ENCODE measurements at places on chromosomes 7 and 10. TPM values are rescaled to one million over a fixed set of nuclear protein-coding genes. Genes with fewer than 3 reads are reported as not detected.
A peak's percentile ranks its signal among the peaks of the same experiment; 100 is the strongest.

The ELFN1 gene
- total RNA-seq = 0.11 TPM

- H3K36me3 ChIP-seq = peaks cover 14% of the 10 kb centered on the region
- H3K27ac ChIP-seq = no peak overlapping the region
- no peaks in the 10 kb centered on the region for H3K27me3 ChIP-seq
- DNase-seq = no peak
- H3K4me3 ChIP-seq = no peak overlapping the region
Measured at GRCh38 chr7:9231630-9232121, 798.3 kb downstream of the NXPH1 start.

GRCh38 chr10:113455947-113456346, 96.9 kb upstream of the HABP2 start:
- no peak overlapping the region for H3K4me3 ChIP-seq
- H3K27me3 ChIP-seq = peaks cover 13% of the 10 kb centered on the region
- H3K27ac ChIP-seq = no peak overlapping the region
- no peak for DNase-seq
- no peaks in the 10 kb centered on the region for H3K36me3 ChIP-seq

- H3K27me3 ChIP-seq = peaks cover 30% of the 10 kb centered on the region
- no peak overlapping the region for H3K27ac ChIP-seq
- H3K36me3 ChIP-seq = no peaks in the 10 kb centered on the region
Measured at GRCh38 chr7:33079096-33079495, 16.5 kb upstream of the NT5C3A start.

The HOXA1 gene
- 0.78 TPM for total RNA-seq

DNA sequence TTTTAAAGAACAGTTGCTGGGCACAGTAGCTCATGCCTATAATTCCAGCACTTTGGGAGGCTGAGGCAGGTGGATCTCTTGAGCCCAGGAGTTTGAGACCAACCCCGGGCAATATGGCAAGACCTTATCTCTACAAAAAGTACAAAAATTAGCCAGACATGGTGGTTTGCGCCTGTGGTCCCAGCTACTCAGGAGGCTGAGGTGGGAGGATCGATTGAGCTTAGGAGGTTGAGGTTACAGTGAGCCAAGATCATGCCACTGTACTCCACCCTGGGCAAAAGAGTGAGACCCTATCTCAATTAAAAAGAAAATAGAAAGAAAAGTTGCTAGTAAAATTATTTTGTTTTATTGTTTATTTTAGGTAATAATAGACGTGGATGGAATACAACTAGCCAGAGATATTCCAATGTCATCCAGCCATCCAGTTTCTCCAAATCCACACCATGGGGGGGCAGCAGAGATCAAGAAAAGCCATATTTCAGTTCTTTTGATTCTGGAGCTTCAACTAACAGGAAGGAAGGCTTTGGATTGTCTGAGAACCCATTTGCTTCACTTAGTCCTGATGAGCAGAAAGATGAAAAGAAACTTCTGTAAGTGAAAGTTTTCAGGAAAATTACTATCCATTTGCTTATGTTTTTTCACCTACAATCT, 3.0 kb downstream of the NUP42 start:
- H3K36me3 ChIP-seq = no peaks in the 10 kb centered on the region
- peaks cover 27% of the 10 kb centered on the region for H3K4me1 ChIP-seq
- H3K4me3 ChIP-seq = no peak overlapping the region
- no peaks in the 10 kb centered on the region for H3K27me3 ChIP-seq
- H3K27ac ChIP-seq = peak overlapping the region; percentile 97
- DNase-seq = no peak

The SYPL1 gene
- 11.7 TPM for total RNA-seq

- peak overlapping the region; percentile 87 for H3K4me3 ChIP-seq
- peaks cover 36% of the 10 kb centered on the region for H3K4me1 ChIP-seq
- no peaks in the 10 kb centered on the region for H3K36me3 ChIP-seq
- H3K27ac ChIP-seq = peak overlapping the region; percentile 67
- H3K27me3 ChIP-seq = no peaks in the 10 kb centered on the region
Measured at GRCh38 chr10:132539431-132539839, 1.8 kb downstream of the INPP5A start.

The GJC3 gene
- not detected for total RNA-seq

The METTL27 gene
- not detected for total RNA-seq

GRCh38 chr7:55432939-55433784, 68.0 kb downstream of the LANCL2 start:
- peak overlapping the region; percentile 61 for H3K4me3 ChIP-seq
- H3K27ac ChIP-seq = peak overlapping the region; percentile 50
- H3K27me3 ChIP-seq = no peaks in the 10 kb centered on the region

DNA sequence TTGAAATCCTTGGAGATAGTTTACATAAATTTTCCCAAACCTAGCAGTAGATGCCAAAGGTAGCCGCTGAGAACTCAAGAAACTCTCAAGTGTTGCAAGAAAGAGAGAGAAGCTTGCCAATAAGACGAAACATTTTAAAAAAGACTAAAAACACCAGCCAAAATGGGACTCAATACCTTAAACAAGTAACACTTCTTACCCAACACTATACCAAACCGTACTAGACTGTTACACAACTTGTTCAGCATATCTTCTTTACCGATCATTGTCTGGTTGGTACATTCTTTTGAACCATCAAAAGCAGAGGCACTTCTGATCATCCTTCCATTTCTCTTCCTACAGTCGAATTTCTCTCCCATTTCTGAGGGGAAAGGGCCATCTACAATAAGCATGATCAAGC, 4.8 kb upstream of the PTPN12 start:
- no peaks in the 10 kb centered on the region for H3K36me3 ChIP-seq
- peaks cover 12% of the 10 kb centered on the region for H3K4me1 ChIP-seq
- no peak overlapping the region for H3K4me3 ChIP-seq
- no peak for DNase-seq
- no peak overlapping the region for H3K27ac ChIP-seq
- no peaks in the 10 kb centered on the region for H3K27me3 ChIP-seq

DNA sequence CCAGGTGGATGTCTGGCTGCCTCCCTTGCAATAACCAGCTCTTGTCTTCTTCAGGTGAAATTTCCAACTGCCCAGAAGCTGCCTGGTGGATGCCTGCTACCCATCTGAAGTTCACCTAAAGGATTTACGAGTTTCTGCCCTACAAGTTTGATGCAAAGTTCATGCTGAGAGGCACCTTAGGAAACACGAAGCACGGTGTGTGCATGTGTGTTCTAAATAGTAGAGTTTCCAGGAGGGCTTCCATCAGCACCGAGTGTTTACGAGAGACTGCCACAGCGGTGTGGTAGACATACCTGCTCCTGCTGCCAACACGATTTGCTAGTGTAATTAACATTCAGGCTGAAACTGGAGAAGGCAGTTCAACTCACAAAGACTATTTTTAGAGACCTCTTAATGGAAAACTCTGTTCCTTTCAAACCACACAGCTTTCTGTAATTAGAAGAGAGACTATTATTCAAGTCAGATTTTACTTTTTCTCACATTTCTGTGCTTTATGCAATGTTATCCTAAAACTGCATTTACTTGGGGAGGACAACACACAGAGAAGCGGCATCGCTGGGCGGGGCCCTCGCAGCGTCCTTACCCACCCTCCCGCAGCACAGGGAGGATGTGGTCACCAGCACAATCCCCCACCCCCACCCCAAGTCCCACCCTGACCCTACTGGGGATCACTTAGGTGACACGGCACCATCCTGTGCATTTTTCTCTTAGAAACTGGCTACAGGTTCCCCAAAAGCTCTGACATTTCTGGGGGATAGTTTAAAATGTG, 15.5 kb upstream of the CPXM2 start:
- H3K4me3 ChIP-seq = peak overlapping the region; percentile 34
- no peaks in the 10 kb centered on the region for H3K36me3 ChIP-seq
- H3K27ac ChIP-seq = no peak overlapping the region
- no peak for DNase-seq
- H3K4me1 ChIP-seq = peaks cover 50% of the 10 kb centered on the region
- no peaks in the 10 kb centered on the region for H3K27me3 ChIP-seq

DNA sequence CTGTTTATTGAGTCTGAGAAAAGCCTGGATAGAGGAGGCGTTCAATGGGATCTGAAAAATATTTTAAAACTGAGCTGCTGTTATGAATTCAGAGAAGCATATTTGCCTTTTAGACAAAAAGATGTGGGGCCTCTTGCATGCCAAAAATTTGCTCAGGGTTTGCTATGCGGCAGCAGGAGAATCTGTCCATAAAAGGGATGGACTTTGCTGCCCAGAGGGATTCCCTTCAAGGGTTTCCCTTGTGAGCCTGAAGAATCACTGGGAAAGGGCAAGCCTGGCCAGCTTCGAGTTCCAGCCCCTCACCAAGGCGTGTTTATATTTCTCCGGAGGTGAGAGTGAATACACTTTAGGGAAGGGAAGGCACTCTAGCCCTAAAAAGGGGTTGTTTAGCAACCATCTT, 55.5 kb upstream of the CALD1 start:
- H3K4me3 ChIP-seq = no peak overlapping the region
- no peak overlapping the region for H3K27ac ChIP-seq
- DNase-seq = no peak
- H3K4me1 ChIP-seq = no peaks in the 10 kb centered on the region

DNA sequence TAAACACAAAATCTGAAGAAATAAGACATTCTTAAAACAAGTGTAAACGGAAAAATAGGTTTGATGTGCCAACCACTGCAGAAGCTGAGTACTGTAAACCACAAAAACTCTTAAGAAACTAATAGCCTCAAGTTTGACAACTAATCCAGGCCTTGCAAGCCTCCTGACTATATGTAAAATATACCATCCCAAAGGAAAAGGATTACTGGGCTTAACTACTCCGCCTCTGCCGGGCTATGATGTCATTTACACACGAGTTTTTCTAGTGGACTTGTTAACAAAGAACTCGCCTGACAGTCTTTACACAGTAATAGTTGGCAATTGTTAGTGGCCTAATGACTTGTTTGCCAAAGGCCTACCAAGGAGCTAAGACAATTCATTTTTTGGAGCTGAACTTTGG, 2.1 kb downstream of the KIF5B start:
- H3K27ac ChIP-seq = peak overlapping the region; percentile 93
- no peak for DNase-seq
- H3K36me3 ChIP-seq = peaks cover 7% of the 10 kb centered on the region
- H3K4me1 ChIP-seq = peaks cover 42% of the 10 kb centered on the region

The AQP1 gene
- 0.14 TPM for total RNA-seq

DNA sequence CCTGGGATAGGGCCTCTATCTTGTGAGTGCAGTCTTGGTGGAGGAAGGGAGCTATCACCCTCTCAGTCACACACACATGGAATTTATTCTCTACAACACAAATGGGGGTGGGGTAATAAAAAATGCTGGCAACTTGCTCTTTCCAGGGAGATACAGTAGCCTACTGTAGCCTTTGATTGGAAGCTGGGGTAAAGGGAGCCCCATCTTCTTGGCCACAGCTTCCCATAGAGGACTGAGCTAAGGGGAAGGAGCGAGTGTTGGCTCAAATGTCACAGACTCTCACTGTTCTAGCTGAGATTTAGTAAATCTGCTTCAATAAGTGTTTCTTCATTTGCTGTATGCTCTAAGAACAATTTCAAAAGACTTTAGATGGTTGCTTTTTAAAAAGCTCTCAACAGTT, 222.2 kb upstream of the CXCL12 start:
- H3K27ac ChIP-seq = no peak overlapping the region
- DNase-seq = no peak
- H3K36me3 ChIP-seq = no peaks in the 10 kb centered on the region
- H3K4me1 ChIP-seq = no peaks in the 10 kb centered on the region

DNA sequence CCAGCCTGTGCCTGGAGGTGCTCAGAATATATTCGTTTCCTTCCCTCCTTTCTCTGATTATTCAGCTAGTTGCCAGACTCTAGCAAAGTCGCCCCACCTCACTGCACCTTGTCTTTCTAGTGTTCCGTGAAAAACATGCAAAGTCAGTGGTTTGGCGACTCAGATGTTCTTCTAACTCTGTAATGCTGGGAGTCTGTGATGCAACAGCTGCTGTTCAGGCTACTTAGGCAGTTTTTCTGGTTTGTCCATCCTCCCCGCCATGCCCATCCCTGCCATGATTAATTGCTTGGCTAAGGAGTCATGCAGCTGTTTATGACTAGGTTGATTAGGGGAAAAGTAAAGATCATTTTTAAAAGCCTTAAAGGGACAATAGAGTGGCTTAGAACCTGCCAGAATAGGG, 99.4 kb downstream of the MTPN start:
- H3K27me3 ChIP-seq = peaks cover 18% of the 10 kb centered on the region
- no peak for DNase-seq
- H3K36me3 ChIP-seq = no peaks in the 10 kb centered on the region
- no peaks in the 10 kb centered on the region for H3K4me1 ChIP-seq
- H3K27ac ChIP-seq = no peak overlapping the region

DNA sequence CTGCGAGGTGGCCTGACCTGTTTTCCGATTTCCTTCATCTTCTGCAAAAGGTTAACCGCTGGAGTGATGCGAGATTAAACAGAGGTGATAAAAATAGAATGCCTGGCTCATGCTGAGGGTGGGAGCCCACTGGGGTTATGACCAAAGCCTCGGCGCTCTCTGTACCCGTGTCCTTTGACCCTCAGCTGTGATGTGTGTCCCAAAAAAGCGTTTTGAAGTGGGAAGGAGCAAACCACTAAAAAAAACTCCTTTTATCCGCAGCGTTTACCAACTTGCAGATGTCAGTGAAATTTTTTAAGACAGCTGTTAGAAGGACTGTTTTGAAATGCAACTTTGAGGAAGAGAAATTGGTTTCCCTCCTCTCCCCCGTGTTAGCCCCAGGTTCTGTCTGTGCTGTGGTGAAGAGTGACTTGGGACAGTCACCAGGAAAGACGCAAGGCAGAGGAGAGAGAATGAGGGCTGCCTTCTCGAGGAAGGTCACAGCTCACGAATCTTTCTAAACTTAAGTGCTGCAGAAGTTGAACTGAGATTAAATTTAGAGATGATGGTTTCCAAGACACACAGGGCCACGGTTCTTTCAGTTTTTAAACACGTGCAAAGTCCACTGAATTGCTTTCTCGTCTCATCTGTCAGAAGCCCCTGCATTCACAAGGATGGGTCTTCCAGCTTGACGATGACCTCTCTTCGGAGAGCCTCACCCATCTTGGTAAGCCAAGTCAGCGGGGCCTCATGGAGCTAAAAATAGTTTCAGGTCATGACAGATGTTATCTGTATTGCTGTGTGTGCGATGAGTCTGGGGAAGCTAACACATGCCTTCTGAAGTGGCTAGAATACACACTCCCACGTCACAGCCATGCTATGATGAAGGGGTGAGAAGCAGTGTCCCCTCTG, 27.6 kb downstream of the AMZ1 start:
- peaks cover 51% of the 10 kb centered on the region for H3K27me3 ChIP-seq
- H3K4me1 ChIP-seq = peaks cover 27% of the 10 kb centered on the region
- H3K27ac ChIP-seq = no peak overlapping the region

DNA sequence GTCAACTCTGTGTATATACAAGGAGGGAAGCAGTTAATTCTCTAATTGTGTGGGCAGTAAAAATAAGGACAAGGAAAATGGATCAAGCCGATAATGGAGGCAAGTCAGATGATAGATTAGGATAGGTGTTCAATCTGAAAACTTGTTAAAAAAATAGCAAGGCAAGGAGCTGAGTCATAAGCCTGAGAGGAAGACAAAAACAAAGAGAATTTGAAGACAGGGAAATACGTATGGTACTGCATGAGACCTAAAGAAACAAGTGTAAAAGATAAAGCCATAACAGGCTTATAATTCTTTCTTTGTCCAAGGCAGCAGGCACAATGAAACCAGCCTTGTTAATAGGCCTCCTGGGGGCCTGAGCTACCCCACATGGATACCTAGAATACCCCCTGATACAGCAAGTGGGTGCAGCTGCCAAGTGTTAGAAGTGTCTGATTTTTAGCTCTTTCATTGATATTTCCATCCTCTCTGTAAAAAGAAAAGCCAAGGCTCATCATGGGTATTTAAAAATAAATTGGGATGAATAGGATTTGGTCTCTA, 1570.6 kb upstream of the LRRTM3 start:
- H3K36me3 ChIP-seq = peaks cover 4% of the 10 kb centered on the region
- H3K27me3 ChIP-seq = no peaks in the 10 kb centered on the region

- no peak for DNase-seq
- no peak overlapping the region for H3K27ac ChIP-seq
- peaks cover 8% of the 10 kb centered on the region for H3K4me1 ChIP-seq
- no peak overlapping the region for H3K4me3 ChIP-seq
- H3K36me3 ChIP-seq = no peaks in the 10 kb centered on the region
Measured at GRCh38 chr10:132850896-132851295, 64.9 kb upstream of the NKX6-2 start.
